ENCODE measurements at places on chromosomes 2 and 18. TPM values are rescaled to one million over a fixed set of nuclear protein-coding genes. Genes with fewer than 3 reads are reported as not detected.

SRD5A2 gene
- total RNA-seq: not detected

CPO gene
- not detected for total RNA-seq

CHST9 gene
- total RNA-seq: not detected

SAG gene
- total RNA-seq: not detected

ZNF396 gene
- total RNA-seq: 0.10 TPM

PPP1R1C gene
- total RNA-seq: 0.53 TPM

RAD51AP2 gene
- total RNA-seq: not detected

SKOR2 gene
- not detected for total RNA-seq

IRS1 gene
- total RNA-seq: 5.6 TPM

LAMA1 gene
- 1.1 TPM for total RNA-seq

STPG4 gene
- not detected for total RNA-seq

SUMO1 gene
- 210 TPM for total RNA-seq

TTN gene
- under 0.01 TPM for total RNA-seq

DCDC2C gene
- not detected for total RNA-seq

CASP10 gene
- 4.7 TPM for total RNA-seq

GKN1 gene
- total RNA-seq: not detected

HOXD12 gene
- not detected for total RNA-seq

TRABD2A gene
- total RNA-seq: 20.9 TPM

RESP18 gene
- total RNA-seq: not detected

EVA1A gene
- 48.6 TPM for total RNA-seq

RIOK3 gene
- total RNA-seq: 41.3 TPM

MROH2A gene
- not detected for total RNA-seq

SCYGR8 gene
- total RNA-seq: not detected

GNLY gene
- total RNA-seq: not detected

THSD7B gene
- total RNA-seq: not detected

REG1B gene
- total RNA-seq: not detected

PROC gene
- not detected for total RNA-seq

COL6A3 gene
- 465 TPM for total RNA-seq

CCDC121 gene
- total RNA-seq: 1.2 TPM

HOXD1 gene
- total RNA-seq: not detected

TLX2 gene
- 0.07 TPM for total RNA-seq

C2orf81 gene
- not detected for total RNA-seq

DSG1 gene
- total RNA-seq: not detected

CSRNP3 gene
- total RNA-seq: not detected

SERPINB13 gene
- total RNA-seq: not detected

ACTG2 gene
- total RNA-seq: not detected

CAPN14 gene
- total RNA-seq: not detected

INHA gene
- total RNA-seq: not detected

CYP26B1 gene
- 5.4 TPM for total RNA-seq

LCT gene
- not detected for total RNA-seq

GDF7 gene
- total RNA-seq: not detected

KCNIP3 gene
- 14.1 TPM for total RNA-seq

CERKL gene
- total RNA-seq: not detected

EFHD1 gene
- total RNA-seq: not detected

IL1RN gene
- total RNA-seq: 0.86 TPM

C2orf80 gene
- not detected for total RNA-seq
